ENCODE measurements at places on chromosomes 4 and X. TPM values are rescaled to one million over a fixed set of nuclear protein-coding genes. Genes with fewer than 3 reads are reported as not detected.

DNA sequence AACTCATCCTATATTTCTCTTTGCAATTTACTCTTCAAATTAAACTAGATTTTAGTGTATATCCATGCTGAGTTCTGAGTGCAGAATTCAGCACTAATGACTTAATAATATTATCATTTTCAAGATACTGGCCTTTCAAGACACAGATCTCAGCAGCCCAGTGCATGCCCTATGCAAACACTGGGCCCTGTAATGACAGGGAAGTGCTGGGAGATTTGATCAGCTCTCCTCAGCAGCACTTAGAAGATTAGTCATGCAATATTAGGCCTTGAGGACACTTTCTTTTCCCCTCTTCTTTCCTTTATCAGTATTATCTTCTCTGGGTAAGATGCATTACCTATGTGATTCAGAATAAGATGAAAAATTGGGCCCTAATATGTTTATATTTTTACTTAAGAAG is 207.1 kb downstream of the PPP3CA start:
- DNase-seq: no peak

Gene ALG13
- 46.5 TPM for total RNA-seq

- DNase-seq: no peak
Measured at GRCh38 chr4:78031417-78031950, 25.6 kb upstream of the FRAS1 start.

DNA sequence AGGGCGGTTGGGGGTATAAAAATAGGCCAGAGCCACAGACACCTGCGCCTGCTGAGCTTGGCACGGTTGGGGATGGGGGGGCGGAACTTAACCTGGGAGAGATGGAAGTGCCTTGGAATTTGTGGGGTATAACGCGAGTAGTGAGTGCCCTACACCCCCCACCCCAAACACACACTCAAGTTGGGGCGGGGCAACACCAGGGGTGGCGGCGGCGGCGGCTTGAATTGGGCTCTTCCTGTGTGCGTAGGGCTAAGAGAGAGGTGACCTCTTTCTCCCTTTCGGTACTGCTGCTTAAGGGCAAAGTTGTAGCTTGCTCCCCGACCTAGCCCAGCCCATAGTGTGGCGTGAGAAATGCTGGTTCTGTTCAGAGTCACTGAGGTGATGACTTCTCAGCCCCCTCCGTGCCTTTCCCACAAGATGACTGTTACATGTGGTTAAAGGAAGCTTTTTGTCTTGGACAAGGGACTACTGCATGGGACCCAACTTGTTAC is 839 bp downstream of the STK26 start:
- peak; percentile 37 for DNase-seq

DNA sequence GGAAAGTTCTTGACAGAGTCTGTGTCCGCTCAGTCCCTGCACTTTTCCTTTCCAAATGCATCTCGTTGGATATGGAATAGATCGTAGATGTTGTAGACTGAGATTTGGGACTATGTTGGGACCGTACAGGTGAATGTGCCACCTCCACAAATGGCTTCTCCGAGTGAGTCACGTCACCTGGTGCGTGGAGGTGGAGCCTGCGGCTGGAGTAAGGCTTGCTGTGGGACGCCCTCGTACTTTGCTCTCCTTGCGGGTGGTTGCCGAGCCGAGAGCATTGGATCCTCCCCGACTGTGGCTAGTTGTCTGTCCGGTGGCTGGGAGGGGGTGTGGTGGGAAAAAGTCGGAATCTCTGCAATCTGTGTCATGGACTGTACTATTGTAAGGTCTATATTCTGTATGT is 60.5 kb downstream of the NELFA start:
- no peak for DNase-seq

DNA sequence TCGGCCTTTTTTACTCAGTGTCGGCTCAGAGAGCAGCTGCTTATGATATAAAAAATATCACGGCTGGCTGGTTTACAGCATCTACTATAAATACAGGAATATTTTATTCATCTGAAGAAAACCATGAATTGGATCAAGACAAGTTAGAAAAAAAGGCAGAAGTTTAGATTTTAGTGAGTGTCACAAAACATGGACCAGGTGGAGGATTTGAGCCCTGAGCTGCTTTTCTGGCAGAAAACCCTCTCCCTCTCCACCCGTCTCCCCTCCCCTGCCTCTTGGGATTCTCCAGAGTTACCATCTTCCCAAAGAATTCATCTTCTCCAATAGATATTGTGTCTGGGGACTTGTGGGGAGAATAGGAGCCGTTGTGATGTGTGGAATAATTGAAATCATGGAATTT is 142.8 kb upstream of the RAI2 start:
- no peak for DNase-seq

Gene MAGEA2
- total RNA-seq: not detected

Gene GPC4
- 7.2 TPM for total RNA-seq

- peak; percentile 42 for DNase-seq
Measured at GRCh38 chr4:185204238-185204910, 574 bp upstream of the CFAP97 start.

GRCh38 chrX:109672239-109672638 is 47.3 kb upstream of the KCNE5 start:
- DNase-seq: no peak

- no peak for DNase-seq
Measured at GRCh38 chr4:87388901-87389300, 2.1 kb downstream of the HSD17B11 start.

GRCh38 chrX:110363244-110363643 is 4.6 kb downstream of the RTL9 start:
- DNase-seq: peak; percentile 6

Gene OTC
- total RNA-seq: not detected

DNA sequence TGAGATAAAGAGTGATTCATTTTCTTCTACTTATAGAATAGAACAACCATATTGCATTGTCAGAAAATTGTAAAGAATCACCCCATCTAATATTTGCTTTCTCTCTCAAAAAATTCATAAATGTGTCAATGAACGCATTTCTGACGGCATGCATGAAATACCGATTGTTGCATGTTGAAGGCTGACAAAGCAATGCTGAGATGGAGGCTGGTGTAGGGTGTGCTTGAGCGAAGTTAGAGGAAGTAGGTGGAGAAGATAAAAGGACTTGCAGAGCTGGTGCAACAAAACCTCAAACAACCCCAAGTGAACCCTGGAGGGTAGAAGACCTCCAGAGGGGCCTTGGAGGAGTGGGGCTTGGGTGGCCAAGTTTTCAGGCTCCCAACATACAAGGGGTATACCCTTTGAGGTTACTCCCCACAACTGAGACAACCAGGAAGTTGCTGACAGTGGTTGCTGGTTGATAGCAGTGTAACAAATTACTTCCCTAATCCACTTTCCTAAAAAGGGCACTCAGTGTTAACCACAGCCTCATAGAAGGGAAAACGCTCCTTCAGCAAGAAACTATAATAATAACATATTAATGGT is 452.7 kb downstream of the NLGN4X start:
- DNase-seq: no peak

DNA sequence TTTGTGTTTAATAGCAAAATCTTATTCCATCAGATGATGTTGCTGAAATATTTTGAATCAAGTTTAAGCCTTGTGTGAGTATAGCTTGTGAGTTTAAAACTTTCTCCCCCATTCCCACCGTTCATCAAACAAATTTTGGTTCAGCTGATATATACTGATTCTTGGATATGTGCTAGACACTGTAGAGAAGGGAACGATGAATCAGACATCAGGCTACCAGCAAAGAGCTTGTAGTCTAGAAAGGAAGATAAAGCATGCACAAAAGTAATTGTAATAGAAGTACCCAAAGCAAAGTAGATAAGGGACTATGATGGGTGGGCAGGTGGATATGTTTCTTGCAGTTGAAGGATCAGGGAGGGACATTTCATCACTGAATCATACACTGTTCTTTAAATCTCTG is 131.9 kb downstream of the AKAP4 start:
- DNase-seq: no peak

Gene HMX1
- not detected for total RNA-seq
